Stimulated activated CD4-positive, alpha-beta T cell treated with anti-CD3 and anti-CD28 coated beads, Interleukin-15, amount 100 ng/mL, for 24 hours (primary cell): ENCODE measurements at places on chromosomes 7 and 10.

DNA sequence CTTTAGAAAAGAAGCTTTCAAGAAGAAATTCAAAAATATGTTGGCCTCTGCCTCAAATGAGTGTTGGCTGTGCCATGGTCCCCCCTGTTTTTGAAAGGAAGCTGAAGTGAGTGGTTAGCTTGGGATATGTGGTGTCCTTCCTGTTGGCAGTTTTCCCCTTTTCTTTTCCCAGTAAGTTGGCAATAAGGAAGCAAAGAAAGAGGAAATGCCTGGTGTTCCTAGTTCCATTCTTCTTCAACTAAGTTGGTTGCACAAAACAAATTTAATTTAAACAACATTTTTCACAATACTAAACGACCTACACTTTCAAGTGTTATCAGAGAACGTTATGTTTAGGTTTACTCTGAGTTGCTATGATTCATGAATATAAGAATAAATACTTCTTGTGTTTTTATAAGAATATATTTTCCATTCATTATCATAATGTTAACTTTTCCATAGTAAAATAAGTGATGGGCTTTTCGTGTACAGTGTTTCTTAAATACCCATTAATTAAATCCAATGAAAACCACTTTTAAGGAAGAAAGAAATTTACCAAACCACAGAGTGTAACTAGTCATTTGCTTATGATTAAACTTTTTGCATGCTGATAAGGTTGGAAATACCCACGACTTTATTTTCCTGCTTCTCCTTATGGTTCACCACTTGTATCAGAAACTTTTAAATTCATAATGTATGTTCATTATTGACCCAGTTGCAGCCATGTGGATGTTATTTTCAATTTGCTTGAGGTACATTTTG lies 7.7 kb downstream of the HDAC9 start:
- DNase-seq, result no peak

GRCh38 chr10:90389876-90390275 lies 468.0 kb downstream of the HTR7 start:
- no peak for DNase-seq

DNA sequence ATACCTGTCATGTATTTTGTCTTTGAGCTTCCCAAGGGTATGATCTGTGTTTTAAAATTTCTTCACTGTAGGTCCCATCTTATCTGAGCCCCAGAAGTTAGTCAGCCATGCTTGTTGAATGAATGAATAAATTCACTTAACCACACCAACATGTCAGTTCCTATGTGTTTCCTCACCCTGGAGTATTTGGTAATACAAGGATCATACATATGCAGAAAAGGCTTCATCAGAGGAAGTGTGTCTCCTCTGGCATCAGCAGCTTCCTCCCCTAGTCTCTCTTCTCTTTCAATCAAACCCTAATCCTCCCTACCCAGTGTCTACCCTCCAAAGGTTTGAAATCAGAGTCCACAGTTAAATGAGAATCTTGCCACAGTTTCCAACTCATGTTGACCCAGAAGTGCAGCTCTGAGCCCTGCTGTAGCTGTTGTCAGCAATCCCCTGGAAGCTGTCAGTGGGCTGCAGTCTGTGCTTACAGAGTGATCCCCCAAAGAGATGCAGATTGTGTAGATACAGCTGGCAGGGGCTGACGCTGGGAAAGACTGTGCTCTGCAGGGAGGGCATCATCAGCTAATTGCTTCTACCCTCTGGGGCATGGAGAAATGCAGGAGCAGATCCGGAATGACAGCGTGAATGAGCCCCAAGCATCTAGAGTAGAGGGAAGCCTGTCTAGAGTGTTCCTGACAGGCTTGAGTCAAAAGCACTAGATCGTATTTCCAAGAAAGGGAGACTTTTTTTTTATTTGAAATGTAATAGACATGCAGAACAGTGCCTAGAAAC lies 105.0 kb upstream of the WDR11 start:
- DNase-seq, result no peak

DNA sequence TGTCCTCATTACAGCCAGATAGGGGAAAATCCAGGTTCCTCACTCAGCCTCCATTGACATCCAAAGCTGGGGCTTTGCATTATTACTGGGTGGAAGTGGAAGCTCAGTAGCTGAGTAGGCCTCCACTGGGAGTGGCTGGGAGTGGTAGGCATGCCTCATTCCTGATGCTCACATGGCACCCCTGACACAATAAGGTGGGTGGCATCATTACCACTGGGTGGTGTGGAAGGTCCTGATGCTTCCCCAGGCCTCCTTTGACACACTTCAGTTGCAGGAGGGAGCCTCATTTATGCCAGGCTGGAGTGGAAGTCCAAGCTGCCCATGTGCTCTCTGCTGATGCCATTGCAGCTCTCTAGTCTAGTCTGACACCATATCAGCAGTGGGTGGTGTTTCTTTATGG lies 48.2 kb upstream of the GPR141 start:
- no peak for DNase-seq

GRCh38 chr7:30925117-30925516 lies 13.5 kb downstream of the AQP1 start:
- no peak for DNase-seq

DNA sequence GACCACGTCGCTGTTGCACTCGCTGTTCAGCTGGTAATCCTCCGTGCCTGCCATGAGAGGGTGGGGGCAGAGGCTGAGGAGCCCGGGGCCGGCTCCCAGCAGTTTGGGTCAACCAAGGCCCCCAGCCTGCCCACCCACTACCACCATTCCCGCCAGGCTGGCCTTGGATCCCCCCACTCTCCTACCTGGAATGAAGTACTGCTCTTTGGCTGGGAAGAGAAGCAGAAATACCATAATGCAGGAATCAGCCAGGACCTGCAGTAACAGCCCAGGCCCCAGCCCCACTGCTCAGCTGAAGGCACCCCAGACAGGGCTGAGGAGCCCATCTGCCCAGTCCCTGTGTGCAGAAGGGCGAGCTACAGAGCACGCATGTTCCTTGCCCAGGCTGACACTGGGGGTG lies 138.0 kb downstream of the SLIT1 start:
- no peak for DNase-seq

GRCh38 chr10:111732166-111732785 lies 451.3 kb downstream of the GPAM start:
- DNase-seq, result no peak

DNA sequence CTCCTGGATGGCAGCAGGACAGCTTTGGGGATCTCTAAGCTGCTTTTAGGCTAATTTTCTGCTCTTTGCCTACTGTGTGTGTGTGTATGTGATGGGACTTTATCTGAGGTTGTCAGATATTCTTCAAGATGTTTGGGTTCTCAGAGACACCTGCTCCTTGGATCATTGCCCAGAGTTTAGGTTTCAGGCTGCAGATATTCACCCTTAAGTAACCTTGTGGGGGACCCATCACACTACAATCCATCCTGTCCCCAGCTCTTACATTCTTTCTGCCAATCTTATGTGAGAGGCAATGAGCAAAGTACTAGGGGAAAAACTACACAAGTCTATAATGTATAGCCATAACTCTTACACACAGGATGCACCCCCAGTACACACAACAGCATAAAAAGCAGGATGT lies 263.0 kb upstream of the ZWINT start:
- no peak for DNase-seq

DNA sequence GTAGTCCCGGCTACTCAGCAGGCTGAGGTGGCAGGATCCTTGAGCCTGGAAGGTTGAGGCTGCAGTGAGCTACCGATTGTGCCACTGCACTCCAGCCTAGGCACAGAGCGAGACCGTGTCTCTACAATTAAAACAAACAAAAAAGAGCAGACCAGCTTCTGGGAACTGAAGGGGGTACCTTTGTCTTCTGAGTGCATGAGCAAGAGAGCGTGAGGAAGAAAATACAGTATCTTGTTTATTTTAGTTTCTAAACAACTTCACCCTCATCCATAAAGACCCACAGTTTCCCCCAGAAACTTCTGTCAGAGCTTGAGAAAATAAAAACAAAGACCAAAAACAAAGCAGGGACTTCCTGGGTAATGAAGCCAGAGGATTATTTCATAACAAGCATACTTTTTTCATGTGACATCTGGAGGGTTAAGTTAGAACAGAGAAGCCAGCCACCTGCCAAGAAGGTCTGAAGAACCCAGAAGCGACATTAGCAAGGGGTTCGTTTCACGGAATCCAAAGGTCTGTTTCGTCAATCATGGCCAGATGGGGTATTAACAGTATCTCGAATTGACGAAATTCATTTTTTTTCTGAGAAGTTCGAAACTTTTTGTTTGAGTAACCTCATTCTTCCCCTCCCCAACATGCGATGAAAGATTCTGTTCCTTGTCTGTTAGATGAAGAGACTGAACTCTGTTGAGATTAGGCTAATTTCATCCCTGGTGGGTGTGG lies 10.2 kb upstream of the IL2RA start:
- DNase-seq, result peak; percentile 58

- DNase-seq, result peak; percentile 62
These were observed 945 bp upstream of the RHEB start for GRCh38 chr7:151520419-151521261.

GRCh38 chr10:132402781-132403241 lies 5.8 kb downstream of the PWWP2B start:
- DNase-seq, result no peak

DNA sequence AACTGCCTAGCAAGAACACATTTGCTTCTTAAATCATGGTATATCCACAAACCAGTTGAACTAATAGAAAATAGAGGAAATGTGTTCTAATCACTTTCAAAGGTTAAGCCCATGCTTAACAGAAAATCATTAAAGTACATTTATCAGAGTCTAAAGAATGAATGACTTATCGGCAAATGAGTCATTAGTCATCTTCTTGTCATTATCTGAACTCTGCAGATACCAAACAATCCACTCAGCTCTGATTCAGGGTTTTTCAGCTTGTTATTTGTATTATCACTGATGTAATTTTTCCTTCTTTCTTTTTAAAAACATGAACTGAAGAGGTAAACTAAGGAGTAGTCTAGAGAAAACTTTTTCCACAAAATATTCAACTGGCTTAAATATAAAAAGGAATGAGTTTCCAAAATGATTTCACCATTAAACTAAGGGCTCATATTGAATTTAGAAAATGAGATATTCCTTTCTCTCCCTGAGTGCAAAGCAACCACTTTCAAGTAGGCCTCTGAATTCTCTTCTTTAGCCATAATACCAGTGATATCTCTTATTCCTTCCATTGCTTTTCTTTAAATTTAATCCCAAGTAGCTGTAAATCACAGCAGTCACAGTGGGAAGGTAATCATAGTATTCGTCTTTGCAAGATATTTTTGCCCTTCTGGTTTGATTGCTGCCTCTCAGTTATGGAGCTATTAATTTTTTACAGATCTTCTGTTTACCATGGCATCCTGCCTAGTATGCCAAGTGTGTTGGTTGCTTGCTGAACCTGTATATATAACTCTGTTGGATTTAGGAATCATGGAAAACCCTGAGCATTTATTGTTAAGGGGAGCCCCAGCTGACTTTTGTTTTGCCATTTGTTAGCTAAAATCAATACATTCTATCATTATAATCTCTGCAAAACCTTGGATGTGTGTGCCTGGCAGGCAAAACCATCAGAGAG lies 125.1 kb downstream of the THSD7A start:
- no peak for DNase-seq

- DNase-seq, result no peak
These were observed 39.6 kb downstream of the GPRIN2 start for GRCh38 chr10:46516660-46517416.

- DNase-seq, result no peak
These were observed 24.9 kb downstream of the COL28A1 start for GRCh38 chr7:7510794-7511193.

- DNase-seq, result no peak
These were observed 517.5 kb downstream of the DNAJB6 start for GRCh38 chr7:157854066-157854891.

GRCh38 chr7:30175636-30176147 lies 40.9 kb downstream of the MTURN start:
- DNase-seq, result no peak

DNA sequence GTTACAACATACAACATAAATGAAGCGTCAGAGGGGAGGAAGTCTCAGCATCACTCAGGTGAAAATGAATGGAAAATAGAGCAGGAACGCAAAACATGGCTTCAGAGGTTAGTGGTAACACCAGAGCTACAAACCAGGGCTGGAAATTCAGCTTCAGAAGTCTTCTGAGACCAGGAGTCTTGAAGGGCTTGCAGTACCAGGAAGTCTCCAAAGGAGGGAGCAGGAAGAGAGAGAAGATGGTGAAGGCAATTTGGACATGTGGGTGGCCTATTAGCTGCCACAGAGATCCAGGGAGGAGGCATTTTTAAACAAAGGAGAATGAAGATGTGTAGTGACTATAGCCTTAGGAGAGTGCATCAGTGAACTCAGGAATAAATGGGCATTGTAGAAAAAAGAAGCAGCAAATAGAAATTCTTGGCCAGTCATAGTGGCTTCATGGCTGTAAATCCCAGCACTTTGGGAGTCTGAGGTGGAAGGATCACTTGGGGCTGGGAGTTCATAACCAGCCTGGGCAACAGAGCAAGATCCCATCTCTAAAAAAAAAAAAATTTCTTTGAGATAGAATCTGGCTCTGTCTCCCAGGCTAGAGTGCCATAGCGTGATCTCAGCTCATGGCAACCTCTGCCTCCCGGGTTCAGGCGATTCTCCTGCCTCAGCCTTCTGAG lies 9.3 kb upstream of the TET1 start:
- DNase-seq, result peak; percentile 43

GRCh38 chr7:66380272-66380888 lies 175.2 kb downstream of the TPST1 start:
- no peak for DNase-seq

DNA sequence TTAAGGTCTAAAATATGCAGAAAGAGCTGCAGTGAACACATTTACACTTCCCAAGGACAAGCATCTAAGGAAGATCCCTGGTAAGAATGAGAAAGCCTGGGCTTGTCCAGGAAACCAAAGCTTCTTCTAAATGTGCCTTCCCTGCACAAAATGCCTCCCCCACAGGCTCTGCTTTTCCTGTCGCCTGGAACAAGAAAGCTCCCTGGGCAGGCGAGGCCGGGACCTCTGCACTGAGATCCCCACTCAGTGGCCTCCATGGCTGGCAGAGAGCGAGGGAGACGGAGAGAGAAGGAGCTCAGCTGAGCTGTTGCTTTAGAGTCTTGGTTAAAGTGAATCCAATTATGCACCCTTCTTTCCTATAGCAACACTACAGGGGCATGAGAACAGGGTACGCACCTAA lies 75.6 kb downstream of the AMZ1 start:
- no peak for DNase-seq

DNA sequence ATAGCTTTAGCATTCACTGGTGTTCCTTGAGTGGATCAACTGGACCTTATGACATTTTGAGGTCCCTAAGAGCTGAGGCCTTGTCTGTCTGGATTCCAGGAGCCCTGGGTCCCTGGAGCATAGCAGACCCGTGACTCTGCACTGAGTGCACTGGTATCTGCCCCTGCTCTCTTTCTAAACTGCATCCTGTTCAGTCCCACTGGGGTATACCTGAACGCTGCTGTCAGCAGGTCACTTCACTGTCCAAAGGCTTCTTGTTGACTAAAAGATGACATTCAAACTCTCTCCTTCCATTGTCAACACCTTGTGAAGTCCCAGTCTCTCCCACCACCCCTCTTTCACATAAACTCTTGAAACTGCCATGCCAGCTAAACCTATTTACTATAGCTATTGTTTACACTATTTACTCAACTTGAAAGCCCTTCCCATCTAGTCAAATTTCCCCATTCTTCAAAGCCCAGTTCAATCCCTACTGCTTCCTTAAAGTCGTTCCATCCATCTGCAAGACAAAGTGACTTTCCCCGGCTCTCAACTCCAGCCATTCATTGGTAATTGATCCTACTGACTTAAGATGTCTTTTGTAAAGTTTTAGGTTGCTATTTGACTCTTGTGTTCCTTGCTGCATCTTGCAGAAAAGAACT lies 523.3 kb downstream of the KCNMA1 start:
- DNase-seq, result no peak

GRCh38 chr10:56646329-56647111 lies 285.5 kb upstream of the ZWINT start:
- no peak for DNase-seq

GRCh38 chr10:13890233-13891127 lies 303.7 kb downstream of the PRPF18 start:
- peak; percentile 18 for DNase-seq
